ENCODE measurements at places on chromosomes 13 and 19.

DNA sequence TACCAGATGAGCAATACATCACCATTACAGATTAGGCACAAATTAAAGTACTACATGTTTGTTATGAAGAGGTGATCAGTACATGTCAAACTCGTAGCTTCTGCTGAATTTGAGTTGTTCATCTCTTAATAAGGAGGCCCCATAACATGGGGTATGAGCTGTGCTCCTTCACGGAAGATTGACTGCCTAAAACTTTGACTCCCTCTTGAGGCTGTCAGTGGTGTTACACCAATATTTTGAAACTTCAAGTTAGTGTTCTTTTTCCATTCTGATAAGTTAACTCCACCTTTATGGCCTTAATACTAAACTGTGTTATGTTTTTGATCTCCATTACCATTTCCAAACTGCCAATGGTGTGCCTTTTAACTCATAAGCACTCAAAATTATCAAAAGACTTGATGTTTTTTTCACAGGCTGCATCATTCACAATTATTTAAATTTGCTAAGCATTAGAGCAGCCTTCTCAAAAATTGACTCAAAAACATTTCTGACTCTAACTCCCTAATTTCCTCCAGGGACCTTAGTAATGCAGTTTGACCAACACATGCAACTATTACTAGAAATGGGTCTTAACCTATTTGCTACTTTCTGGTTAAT is 1591.5 kb downstream of the PCDH9 start:
- DNase-seq = no peak

DNA sequence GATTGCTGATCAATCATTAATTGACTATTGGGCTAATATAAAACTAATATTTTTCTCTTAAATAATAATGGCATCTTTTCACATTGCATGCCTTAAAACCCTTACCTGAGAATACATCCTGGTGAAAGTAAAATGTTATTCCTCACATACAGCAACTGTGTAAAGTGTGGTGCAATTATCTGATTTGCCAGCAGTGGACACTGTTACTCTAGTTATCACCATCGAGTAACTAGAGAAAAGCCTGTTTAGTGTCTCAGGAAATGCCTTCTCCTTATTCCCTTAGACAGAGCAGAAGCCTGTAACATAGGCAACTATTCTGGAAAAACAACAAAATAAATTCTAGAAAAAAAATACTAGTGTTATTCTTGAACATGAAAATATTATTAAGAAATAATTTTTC is 459.8 kb downstream of the FGF14 start:
- DNase-seq = no peak

GRCh38 chr13:28611654-28612131 is 47.2 kb upstream of the POMP start:
- no peak for DNase-seq

GRCh38 chr13:34155931-34156607 is 338.1 kb downstream of the RFC3 start:
- DNase-seq = no peak

GRCh38 chr13:98856983-98857382 is 104.5 kb upstream of the SLC15A1 start:
- DNase-seq = no peak

- DNase-seq = no peak
Observed at GRCh38 chr19:46392837-46393236, 20.5 kb downstream of the CCDC8 start.
